RKO (cell line): ENCODE measurements at places on chromosomes 6 and 20.

- peak; percentile 49 for DNase-seq
Measured at GRCh38 chr6:112040956-112041355, 12.9 kb upstream of the CCN6 start.

DNA sequence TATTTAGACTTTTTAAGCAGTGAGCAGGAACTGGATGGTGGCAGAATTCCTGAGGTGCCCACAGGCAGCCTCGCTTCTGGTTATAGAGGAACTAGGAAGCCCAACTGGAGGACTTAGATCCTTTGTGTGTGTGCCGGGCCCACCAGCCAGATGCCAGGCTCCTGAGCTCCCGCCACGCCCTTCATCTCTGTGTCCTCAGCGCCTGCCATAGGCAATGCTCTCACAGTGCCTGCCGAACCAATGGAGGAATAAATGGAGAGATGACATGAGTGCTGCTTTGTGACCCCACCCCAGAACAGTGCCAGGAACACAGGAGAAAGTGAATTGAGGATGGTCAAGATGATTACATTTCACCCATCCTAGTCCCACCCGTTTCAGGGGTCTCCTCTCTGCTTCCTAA is 146.0 kb downstream of the UNC5CL start:
- no peak for DNase-seq

DNA sequence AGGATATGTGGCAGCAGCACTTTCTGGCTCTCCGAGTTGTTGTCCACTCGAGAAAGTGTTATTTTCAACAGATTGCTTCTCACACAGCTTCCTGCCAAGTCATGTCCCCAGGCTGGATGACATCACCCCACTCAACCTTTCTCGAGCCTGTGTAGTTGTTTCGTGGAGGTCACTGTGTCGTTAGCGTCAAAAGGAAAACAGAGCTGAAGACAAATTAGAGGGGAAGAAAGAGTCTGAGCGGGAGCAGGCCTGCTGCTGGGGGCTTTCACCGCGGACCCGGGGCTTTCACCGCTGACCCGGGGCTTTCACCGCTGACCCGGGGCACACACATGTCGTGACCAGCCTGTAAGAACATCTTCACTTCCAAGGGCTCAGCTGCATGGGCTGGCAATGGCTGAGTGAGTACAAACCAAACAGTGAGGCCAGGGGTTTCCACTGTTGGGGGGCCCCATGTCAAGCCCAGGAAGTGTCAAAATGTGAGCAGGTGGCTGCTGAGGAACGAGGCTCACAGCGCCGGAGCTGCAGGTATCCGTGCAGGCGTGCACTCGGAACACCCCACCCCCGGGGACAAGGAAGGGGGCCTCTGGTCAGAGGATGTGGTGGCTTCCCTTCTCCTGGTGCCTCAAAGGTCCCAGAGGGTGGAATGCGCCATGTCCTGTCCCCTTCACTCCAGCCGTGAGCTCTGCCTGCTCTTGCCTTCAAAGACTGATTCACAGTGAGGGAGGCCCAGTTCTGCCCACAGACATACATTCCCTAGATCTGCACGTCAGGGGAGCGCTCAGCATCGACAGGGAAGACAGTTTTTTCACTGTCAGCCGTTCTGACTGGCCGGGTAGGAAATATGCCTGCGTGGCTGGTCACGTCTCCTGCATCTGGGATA is 365.9 kb downstream of the TAF4 start:
- no peak for DNase-seq

- DNase-seq: no peak
Measured at GRCh38 chr6:15823838-15824414, 161.1 kb upstream of the DTNBP1 start.

- no peak for DNase-seq
Measured at GRCh38 chr6:105746130-105746505, 340.0 kb upstream of the PRDM1 start.

GRCh38 chr6:13807696-13808095 is 6.7 kb downstream of the MCUR1 start:
- no peak for DNase-seq

- DNase-seq: no peak
Measured at GRCh38 chr6:64727075-64727474, 980.0 kb downstream of the EYS start.

DNA sequence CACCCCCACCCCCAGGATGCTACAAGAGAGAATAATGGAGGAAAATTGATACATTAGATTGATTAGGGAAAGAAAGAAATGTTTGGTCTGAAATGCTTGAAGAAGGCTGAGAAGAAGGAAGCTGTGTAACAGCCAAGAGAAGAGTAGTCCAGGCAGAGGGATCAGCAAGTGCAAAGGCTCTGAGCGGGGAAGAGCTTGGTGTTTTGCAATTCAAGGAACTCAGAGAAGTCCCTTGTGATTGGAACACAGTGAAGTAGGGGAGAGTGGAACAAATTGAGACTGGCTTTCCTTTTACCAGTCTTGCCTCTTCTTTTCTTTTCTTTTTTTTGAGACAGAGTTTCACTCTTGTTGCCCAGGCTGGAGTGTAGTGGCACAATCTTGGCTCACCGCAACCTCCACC is 76.6 kb upstream of the CHD6 start:
- DNase-seq: no peak

GRCh38 chr20:57294550-57294949 is 28.1 kb upstream of the BMP7 start:
- no peak for DNase-seq

GRCh38 chr6:106886081-106886843 is 88.3 kb downstream of the CD24 start:
- no peak for DNase-seq

GRCh38 chr20:5524896-5525295 is 208.1 kb upstream of the PROKR2 start:
- DNase-seq: no peak

GRCh38 chr6:39824030-39824926 is 32.1 kb downstream of the DAAM2 start:
- no peak for DNase-seq

DNA sequence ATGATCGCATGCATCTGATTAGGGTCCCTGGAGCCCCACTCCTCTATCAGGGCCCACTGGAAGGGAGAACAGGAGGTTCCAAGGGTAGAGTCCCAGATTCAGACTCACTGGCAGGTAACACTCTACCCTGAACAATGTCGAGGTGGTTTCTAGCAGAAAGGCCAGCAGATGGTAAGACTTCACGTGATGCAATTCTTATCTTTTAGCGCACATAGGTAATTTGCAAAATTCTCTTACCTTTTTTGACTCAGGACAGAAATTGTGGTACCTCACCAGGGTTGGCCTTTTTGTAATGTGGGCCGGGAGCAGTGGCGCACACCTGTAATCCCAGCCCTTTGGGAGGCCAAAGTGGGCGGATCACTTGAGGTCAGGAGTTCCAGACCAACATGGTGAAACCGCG is 228.1 kb upstream of the JARID2 start:
- no peak for DNase-seq

GRCh38 chr6:73388433-73388799 is 6.2 kb upstream of the DDX43 start:
- no peak for DNase-seq

DNA sequence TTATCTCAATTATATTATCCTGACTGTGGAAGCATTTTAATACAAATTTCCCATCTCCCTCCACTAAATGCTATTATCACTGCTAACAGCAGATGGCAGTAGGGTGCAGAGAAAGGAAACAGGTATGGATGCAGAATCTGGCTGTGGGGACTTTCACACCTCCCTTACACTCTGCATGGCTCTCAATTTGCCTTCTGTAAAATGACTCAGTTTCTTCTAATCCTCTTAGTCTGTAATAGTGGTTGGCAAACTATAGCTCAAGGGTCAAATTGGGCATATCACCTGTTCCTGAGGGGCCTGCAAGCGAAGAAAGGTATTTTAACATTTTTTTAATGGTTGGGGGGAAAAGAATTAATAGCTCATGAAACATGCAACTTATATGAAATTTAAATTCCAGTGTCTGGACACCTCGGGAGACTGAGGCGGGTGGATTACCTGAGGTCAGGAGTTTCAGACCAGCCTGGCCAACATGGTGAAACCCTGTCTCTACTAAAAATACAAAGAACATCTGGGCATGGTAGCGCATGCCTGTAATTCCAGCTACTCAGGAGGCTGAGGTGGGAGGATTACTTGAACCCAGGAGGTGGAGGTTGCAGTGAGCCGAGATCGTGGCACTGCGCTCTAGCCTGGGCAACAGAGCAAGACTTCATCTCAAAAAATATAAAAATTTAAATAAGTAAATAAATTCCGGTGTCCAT is 83.5 kb downstream of the ZMYND8 start:
- peak; percentile 74 for DNase-seq

- peak; percentile 34 for DNase-seq
Measured at GRCh38 chr6:12572896-12573827, 143.4 kb upstream of the PHACTR1 start.

- DNase-seq: peak; percentile 33
Measured at GRCh38 chr6:21595285-21596144, 2.0 kb downstream of the SOX4 start.

- peak; percentile 82 for DNase-seq
Measured at GRCh38 chr6:27617700-27618689, 145.1 kb upstream of the ZNF184 start.

DNA sequence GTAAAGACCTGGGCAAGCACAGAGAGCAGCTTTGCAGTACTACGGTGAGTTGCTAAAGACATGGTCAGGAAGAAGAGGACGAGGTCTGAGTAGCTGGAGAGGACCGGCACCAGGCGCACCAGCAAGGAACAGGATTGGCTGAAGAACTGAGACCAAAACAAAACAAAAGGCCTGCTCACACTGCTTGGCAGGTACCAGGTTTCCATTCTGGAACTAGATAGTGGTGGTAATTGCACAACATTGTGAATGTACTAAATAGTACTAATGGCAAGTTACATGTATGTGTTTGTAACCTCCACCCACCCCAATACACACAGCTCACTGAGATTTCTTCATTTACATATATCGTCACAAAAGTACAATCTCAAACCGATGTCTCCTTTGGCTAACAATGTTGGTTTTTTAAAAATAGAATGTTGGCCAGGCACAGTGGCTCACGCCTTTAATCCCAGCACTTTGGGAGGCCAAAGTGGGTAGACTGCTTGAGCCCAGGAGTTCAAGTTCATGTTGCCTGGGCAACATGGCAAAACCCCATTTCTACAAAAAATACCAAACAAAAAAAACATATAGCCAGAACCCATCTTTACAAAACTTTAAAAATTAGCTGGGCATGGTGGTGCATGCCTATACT is 32.5 kb upstream of the LYRM2 start:
- no peak for DNase-seq

DNA sequence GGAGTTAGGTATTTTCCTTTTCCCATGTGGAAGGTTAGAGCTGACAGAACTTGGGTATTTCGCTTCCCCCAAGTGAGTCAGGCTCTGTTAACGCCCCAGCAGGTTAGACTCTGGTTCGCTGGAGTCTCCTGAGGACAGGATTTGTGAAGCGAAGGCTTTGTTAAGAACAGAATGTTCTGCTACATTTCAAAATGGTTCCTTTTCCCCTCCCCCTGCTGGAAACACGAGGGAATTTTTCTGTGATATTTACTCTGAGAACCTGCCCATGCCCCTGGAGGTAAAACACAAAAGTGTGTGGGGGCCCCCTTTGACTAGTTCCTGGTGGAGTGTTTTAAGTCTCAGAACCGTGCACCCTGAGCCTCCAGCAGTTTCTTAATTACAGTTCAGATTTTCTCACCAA is 731.4 kb upstream of the CITED2 start:
- DNase-seq: peak; percentile 31

DNA sequence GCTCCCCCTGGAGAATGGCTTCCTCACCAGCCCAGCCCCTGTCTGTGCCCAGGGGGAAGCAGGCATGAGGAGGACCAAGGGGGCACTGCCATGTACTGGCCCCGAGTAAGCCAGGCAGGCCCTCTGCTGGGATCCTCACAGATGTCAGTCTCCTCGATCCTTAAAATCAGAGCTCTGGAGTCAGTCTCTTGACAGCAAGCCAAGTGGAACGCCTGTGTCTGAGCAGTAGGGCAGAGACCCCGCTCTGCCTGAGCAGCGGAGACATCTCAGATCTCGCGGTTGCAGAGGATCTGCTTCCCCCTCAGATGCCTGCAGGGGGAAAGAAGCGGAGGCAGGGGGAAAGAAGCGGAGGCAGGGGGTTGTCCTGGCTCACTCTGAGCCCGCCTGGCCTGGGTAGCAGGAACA is 92.6 kb downstream of the SNX5 start:
- no peak for DNase-seq

GRCh38 chr6:12132351-12133222 is 120.5 kb downstream of the HIVEP1 start:
- no peak for DNase-seq

GRCh38 chr6:150191809-150192208 is 49.0 kb downstream of the PPP1R14C start:
- no peak for DNase-seq

DNA sequence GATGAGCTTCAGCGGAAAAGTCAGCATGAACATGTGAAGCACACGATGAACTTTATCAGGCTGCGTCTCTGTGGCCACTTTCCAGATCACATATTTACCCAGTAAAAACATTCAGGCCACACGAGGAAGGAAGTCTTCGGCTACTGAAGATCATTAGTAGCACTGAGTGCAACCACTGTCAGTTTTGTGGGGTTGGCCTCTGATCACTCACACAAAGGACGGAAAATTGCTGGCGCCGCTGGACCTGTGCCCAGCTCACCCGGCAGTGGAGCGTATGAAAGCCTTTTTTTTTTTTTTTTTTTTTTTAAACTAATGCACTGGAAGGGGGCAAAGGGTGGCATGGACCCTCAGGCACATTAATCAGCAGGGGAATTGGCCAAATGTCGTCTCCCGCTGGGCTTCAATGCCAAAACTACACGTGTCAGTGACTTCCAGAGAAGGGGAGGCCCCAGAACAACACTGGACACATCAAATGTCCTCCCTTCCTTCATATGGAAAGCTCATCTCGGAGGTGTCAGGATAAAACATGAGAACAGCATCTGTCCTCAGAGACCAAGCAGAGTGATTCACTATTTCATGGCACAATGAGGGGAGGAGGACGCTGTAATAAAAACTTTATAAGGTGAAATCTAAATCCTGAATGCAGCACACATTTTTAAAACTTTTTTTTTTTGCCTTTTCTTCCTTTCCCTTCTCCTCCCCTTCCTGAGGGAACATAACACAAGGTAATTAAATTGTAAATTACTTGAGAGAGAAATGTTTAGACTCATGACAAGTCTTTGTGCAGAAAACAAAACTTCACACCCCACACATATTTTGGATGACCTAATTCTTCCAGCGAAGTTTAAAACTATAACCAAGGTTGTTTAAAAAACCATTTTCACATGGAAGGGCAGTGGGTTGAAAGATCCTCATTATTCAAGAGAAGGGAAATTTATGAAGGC is 223.4 kb downstream of the FOXC1 start:
- no peak for DNase-seq

GRCh38 chr6:52190409-52190808 is 4.2 kb downstream of the IL17A start:
- DNase-seq: no peak
